ENCODE measurements at places on chromosomes 4 and X.

- DNase-seq, result peak; percentile 54
Measured at GRCh38 chr4:99234331-99235010, 15.4 kb upstream of the ADH6 start.

DNA sequence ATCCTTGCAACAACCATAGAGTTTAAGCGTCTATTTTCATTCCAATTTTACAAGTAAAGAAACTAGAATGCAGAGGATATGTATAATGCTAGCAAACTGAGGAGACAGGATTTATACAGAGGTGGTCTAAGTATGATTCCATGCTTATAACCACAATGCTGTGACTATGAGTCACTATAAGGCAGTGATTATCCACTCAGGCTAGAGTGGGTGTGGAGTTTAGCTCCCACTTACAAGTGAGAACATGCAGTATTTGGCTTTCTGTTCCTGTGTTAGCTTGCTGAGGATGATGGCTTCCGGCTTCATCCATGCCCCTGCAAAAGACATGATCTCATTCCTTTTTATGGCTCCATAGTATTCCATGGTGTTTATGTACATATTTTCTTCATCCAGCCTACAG is 41.6 kb upstream of the EDA2R start:
- no peak for DNase-seq

DNA sequence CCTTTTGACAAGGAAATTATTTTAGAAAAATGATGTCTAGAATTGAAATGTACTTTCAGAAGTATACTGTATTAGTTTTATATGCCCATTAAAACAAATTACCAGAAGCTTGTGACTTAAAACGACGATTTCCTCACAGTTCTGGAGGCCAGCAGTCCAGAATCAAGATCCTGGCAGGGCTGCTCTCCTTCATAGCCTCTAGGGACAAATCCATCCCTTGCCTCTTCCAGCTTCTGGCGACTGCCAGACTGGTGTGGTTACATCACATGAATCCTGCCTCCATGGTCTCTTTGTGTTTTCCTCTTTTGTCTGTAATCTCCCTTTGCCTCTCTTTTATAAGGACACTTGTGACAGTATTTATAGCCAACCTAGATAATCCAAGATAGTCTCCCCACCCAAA is 97.1 kb downstream of the IQCM start:
- no peak for DNase-seq

DNA sequence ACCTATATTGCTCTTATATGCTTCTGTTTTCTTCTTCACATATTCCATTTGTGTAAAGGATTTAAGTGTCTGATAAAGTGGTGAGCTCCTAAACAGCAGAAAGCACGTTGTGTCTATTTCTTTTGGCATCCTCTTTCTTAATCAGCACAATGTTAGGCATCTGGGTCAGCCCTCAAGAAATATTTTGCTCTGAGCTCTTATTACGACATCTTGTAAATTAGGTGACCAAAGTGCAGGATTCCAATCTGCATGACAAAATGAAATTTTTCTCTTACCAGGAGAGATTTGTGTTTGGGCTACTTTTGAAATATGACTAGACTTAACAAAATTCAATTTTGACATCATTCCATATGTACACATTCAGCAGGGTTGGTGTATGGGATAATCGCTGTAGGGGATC is 210.0 kb upstream of the IGFBP7 start:
- no peak for DNase-seq

GRCh38 chr4:24794916-24795665 is at the start of gene SOD3:
SOD3 (plus strand) TSS chr4:24795573; CDS start chr4:24799522, 3,949 bp downstream.
- no peak for DNase-seq

DNA sequence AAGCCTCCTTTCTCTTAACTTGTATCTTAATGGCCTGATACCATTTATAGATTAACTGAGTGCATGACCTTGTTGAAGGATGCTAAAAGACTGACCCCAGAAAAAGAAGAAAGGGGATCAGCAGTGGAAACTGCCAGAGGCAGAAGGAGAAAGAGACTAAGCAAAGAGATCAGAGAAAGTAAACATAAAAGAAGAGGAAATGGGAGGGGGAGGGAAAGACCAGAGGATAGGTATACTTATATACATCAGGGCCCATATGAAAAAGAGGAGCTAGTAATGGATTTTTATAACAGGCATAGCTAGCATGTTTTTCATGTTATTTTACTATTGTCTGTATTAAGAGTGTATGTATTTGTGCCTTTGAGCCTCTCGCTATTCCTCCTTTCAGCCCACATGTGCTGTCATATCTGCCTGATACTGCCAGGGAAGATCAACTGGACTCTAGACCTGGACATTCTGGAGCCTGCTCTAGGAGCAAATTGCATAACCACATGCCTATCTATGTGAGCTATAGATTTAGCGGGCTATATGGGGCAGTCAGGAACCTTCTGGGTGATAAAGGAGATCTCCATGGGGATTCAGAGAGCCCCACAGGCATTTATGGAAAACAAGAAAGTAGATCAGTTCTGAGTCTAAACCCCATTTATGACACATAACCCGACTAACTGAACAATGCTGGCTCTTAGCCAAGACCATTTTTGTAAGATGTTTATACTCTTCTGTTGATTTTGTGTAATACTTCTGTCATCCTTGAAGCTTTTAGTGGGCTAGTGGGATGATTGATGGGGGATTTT is 13.4 kb upstream of the SNX12 start:
- no peak for DNase-seq

GRCh38 chrX:70183091-70183490 is 5.8 kb downstream of the DGAT2L6 start:
- DNase-seq, result no peak

- no peak for DNase-seq
Measured at GRCh38 chr4:99615170-99615820, 40.7 kb downstream of the MTTP start.

- no peak for DNase-seq
Measured at GRCh38 chr4:112167794-112168193, 22.5 kb downstream of the FAM241A start.

DNA sequence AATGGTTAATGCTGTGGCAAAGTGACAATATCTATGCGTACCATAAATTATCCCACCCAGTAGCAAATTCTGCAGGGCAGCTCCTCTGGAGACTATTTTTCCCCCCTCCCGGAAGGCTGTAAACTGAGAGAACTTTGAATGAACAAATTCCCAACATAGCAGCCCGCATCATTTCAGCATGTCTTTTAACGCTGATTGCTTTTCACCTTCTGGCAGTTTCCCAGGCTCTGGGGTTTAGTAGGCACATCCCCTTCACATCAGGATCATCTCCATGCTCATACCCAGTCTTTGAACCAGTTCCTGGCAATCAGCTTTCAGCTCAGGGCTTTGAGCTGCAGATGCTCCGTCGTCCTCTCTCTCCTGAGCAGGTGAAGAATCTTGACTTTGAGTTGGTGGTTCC is 26.6 kb upstream of the WDR1 start:
- DNase-seq, result no peak

GRCh38 chrX:28472926-28473325 is 114.3 kb upstream of the IL1RAPL1 start:
- no peak for DNase-seq

DNA sequence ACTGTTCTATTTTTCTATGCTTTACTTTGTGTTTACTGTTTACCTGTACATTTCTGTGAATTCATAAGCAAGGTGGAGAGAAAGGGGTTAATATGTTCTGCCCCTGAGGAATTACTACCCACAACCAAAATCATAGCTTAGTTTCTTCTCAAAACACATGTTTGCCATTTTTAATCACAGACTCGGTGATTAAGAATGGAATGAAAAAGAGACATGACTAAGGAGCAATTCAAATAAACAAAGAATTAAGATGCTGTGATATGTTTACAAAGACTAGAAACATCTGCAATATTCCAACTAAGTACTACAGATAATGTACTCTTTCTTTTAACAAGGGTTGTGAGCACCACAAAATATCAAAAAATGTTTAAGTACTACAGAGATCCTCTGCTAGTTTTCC is 11.7 kb upstream of the FAT4 start:
- no peak for DNase-seq
